ENCODE measurements at places on chromosomes 5 and 9.

DNA sequence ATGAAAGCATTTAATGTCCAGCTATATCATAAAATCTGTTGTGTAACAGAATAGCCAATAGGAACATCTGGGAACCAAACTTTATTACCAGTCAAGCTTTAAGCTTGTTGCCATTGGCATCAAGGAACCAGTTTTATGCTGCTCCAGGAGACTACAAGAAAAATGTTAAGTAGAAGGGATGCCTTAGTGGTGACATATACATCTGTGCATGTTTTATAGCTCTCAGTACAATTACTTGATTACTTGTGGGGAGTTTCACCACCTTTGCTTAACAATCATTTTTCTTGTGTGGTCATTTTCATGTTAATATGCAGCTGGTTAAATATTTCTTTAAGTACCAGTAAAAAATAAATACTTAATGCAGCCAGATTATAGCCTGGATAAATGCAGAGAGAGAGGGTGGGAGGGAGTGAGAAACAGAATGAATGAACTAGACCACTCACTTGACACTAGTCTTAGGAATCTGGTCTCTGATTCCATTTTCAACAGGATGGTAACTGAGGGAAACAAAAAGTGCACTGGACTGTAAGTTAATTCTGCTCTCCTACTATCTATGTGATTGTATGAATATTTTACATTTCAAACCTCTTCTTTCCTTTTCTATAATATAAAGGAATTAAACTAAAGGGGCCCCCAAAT, 35.7 kb upstream of the LURAP1L start:
- DNase-seq, result no peak

DNA sequence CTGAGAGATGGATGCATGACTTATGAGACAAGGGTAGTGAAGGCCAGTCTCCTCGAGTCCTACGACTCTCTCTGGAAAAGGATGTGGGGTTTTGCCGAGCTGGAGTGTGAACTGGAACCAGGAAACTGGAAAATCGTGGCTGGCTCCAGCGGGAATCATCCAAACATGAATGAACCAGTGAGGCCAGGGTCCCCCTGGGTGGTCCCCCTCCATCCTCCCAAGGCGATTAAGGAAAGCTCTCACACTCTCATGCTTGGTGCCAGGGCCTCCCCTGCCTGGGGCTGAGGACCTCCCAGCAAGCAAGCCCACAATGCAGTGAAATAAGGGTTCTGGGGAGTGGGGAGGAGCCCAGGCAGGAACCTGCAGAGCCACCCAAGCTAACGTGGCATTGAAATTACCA, 9.6 kb upstream of the AMBP start:
- DNase-seq, result no peak

DNA sequence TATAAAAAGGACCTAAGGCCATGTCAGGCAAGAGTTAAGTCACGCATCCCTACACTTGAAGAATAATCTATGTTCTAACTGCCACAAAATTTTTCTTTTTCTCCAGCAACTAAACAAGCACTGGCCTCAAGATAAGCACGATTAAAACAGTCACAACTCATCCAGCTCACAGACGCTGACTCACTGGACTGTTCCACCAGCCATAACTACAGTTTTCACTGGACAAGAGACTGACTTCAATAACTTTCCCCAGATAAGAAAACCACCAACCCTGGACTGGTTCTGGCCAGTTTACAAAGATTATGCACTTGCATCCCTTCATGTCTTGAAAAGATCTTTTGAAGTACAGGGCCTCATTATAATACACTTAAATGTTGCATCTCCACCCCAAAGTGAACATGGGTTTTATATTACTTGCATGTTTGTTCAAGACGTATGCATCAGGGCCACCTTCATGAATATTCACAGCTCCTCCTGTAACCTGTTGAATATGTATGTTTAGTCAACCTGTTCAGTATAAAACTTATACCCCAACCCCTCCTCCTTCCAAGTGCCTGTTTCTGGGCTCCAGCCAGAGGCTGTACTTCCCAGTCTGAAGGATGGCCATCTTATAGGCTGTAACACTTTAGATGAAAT, 129.3 kb upstream of the EPB41L4A start:
- DNase-seq, result no peak

- no peak for DNase-seq
Measured at GRCh38 chr5:139164020-139164419, 34.1 kb downstream of the SIL1 start.

DNA sequence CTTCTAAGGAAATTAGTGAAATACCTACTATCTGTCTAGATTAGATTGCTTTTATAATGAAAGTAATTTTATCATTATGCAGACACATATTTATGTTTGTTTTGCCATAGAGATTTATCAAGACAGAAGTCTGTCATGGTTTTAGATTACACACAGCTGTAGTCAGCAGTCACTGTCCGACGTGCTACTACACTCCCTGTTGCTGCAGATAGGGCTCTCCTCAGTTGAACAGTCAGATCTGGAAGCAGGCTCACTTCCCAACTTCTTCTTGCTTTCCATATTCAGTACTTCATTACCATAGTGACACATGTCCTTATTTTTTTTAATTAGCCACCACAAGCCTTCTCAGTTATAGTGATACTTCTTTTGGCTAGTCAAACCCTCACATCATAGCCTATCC, 329.9 kb upstream of the ITGA1 start:
- DNase-seq, result no peak

DNA sequence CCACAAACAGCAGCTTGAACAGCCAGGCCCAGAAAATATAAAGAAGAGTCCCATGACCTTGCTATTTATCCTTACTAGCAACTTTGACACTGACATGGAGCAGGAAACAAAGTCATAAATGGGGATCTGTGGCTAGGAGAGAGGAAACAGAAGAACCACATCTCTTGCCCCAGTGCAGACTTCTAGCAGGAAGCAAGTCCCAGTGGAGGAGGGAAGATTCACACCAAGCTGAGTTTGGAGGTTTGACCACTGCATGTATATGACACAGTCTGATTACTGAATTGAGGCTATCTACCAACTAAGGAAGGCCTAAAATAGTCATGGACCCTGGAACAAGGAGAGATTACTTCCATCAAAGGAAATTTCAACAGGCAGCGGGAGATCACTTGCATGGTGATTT, 51.4 kb downstream of the CDH6 start:
- no peak for DNase-seq

- DNase-seq, result no peak
Measured at GRCh38 chr9:111187376-111187775, 142.6 kb downstream of the OR2K2 start.

GRCh38 chr9:106622164-106622487, 240.8 kb upstream of the ZNF462 start:
- DNase-seq, result no peak

DNA sequence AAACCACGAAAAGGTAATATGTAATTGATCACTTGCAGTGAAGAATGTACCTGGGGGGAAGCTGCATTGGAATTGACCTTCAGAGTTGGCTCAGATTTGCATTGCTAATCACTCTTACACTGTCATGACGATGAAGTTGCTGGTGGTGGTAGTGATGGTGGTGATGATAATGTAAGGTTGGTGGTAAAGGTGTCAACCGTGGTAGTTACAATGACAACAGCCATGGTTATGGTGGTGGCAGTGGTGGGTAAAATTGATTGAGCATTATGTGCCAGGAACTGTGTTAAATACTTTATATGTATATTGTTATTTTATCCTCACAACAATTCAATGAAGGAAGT, 282.4 kb downstream of the NR3C1 start:
- DNase-seq, result no peak

GRCh38 chr5:71014176-71014575, 11.0 kb downstream of the NAIP start:
- DNase-seq, result no peak

DNA sequence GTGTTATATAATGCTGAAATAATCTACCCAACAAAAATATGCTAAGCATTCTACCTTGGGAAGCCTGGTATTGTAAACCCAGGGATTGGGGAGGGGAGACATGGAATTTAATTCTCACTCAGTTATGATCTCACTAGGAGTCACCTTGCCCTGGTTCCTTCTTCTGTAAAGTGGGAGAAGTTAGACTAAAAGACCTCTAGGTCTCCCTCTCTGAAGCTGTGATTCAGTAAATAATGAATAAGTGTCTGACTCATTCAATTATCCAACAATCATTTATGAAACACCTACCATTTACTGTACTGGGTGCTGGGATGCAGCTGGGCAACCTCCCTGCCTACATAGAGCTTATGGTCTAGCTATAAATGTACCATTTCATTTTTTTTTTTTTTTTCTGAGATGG, 20.2 kb upstream of the SPARC start:
- DNase-seq, result no peak

- DNase-seq, result no peak
Measured at GRCh38 chr5:103305809-103306208, 47.2 kb downstream of the MACIR start.

- DNase-seq, result no peak
Measured at GRCh38 chr9:127662617-127663016, 44.2 kb upstream of the CFAP157 start.

DNA sequence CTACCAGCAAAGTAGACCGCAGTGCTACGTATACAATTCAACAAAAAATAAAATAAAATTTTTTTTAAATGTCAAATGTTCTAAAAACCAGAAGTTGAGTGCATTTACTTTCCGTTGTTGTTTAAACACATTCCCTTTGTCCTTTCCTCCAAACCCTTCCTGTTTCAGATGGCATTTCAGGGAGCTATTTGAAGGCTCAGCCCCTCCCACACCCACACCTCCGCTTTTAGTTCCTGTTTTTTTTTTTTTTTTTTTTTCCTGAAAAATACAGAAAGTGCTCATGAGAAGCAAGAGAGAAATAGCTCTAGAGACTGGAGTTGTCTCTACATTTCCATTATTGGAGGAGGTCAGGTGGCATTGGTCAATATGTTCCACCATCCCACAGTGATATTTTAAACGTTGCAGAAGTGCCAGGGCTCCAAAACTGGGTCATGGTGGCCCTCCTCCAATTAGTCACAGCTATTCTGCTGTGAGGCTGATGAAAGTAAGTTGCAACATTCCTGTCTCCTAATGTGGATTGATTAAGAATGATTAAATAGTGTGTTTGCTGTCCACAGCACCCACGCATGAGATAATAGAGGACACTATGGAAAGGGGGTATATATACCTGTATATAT, 106.9 kb downstream of the GABRG2 start:
- no peak for DNase-seq

GRCh38 chr5:74839229-74839628, 27.0 kb downstream of the FAM169A start:
- DNase-seq, result no peak

DNA sequence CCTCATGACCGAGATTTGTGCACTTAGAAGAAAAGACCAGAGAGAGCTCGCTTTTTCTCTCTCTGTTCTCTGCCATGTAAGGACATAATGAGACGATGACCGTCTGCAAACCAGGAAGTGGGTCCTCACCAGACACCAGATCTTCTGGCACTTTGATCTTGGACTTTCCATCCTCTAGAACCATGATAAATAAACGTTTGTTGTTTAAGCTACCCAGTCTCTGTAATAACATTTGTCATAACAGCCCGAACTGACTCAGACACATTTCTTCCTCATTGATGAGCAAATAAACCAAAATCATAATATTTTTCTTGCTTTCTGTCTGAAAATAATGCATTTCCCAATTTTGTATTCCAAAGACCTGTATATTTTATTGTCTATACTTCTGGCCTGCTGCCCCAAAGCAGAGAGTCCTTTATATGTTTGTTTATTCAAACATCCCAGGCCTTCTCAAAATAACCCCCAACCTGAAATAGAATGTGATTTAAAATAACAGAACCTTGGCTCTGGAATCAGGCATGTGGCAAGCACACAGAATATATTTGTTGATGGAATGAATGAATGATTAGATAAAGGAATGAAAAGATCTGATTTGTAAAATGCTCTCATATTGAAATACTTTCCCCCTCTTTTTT, 396.5 kb downstream of the ADGRV1 start:
- no peak for DNase-seq

GRCh38 chr5:138752951-138753793, at the start of gene CTNNA1:
TSS of gene CTNNA1 (plus strand) at chr5:138753425. CDS start at chr5:138781925, 28,500 bp downstream.
- DNase-seq, result peak; percentile 46
